ENCODE measurements at places on chromosomes 3 and 15. TPM values are rescaled to one million over a fixed set of nuclear protein-coding genes. Genes with fewer than 3 reads are reported as not detected.
A peak's percentile ranks its signal among the peaks of the same experiment; 100 is the strongest.

The BFSP2 gene
- not detected for polyA plus RNA-seq

The SLC28A1 gene
- 27.8 TPM for polyA plus RNA-seq

The PLA1A gene
- 5.0 TPM for polyA plus RNA-seq

The CHRFAM7A gene
- 1.1 TPM for polyA plus RNA-seq

The BOC gene
- polyA plus RNA-seq = 1.9 TPM

The FYCO1 gene
- 21.1 TPM for polyA plus RNA-seq

The BCHE gene
- polyA plus RNA-seq = 3.0 TPM

DNA sequence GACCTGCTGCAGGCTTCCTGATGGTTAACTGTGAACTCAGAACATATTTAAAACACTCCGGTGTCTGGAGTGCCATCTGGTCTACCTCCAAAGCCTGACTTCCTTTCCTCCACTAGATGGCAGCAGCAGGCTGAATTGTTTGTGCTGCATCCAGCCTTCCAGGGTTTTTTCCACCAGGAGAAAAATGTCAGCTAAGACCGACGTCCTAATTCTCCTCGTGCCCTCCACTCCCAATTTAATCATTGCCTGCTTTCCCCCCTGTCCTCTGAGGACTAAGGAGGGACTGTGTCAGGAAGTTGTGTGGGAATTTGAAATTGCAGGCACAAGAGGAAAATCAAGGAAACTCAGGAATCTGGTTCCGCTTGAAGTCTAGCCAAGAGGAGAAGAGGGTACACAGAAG lies 165.2 kb upstream of the UMPS start:
- peaks cover 2% of the 10 kb centered on the region for H3K4me1 ChIP-seq
- no peaks in the 10 kb centered on the region for H3K27me3 ChIP-seq
- H3K4me3 ChIP-seq = no peak overlapping the region
- peak; percentile 89 for DNase-seq

DNA sequence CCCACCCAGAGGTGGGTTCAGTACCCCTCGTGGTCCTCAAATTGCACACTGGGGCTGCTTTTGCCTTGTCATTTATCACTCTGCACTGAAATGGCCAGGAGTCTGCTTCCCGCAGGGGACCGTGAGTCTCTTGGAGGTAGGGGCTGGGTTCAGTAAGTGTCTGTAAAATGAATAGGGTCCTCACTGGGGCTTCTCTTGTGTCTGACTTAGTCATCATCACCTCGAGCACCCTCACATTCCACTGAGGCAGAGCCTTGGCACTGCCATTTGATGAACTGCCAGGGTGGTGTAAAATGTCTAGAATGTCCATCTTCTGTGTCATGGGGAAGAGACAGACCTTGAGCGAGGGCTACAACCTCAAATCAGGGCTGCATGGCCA lies 61.0 kb upstream of the RYK start:
- no peak overlapping the region for H3K4me3 ChIP-seq
- no peaks in the 10 kb centered on the region for H3K27me3 ChIP-seq
- peaks cover 7% of the 10 kb centered on the region for H3K4me1 ChIP-seq
- H3K36me3 ChIP-seq = no peaks in the 10 kb centered on the region

- DNase-seq = no peak
- H3K36me3 ChIP-seq = no peaks in the 10 kb centered on the region
These were observed 100.2 kb downstream of the TMCC1 start for GRCh38 chr3:129793319-129793718.

DNA sequence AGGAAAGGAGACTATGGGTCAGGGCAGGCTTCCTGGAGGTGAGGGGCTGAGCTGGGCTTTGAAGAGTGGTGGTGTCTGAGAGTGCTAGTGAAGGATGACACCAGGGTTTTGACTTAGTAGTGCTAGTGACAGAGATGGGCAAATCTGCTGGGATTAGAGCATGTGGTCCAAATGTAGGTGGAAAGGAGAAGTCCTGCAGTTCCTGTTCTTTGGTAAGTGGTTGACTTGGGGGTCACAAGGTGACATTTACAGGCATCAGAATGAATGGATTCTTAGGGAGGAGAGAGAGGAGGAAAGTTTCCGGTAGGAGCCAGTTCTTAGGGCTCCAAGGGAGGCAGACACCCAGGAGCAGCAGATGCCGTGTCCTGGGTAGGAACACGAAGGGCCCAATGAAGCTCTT lies 796 bp upstream of the DOCK3 start:
- no peaks in the 10 kb centered on the region for H3K36me3 ChIP-seq
- no peak for DNase-seq
- H3K27ac ChIP-seq = no peak overlapping the region

GRCh38 chr3:13762906-13763305 lies 117.0 kb downstream of the WNT7A start:
- H3K4me1 ChIP-seq = no peaks in the 10 kb centered on the region
- DNase-seq = no peak
- H3K27ac ChIP-seq = no peak overlapping the region
- H3K4me3 ChIP-seq = no peak overlapping the region
- H3K27me3 ChIP-seq = no peaks in the 10 kb centered on the region

DNA sequence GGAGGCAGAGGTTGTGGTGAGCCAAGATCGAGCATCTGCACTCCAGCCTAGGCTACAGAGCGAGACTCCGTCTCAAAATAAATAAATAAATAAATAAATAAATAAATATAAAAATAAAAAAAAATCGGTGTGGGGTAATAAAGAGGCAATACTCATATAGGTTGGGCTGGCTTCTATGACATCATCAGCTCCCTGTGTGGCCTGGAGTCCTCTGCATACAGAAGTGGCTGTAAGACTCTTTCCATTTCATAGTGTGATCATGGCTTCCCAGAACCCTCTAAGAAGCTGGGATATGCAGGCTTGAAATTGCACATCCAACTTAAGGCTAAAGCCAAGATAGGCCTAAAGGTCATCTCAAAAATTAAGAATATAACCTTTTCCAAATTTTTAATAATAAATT lies 101.6 kb downstream of the ZIC4 start:
- DNase-seq = no peak
- H3K4me1 ChIP-seq = no peaks in the 10 kb centered on the region
- no peaks in the 10 kb centered on the region for H3K36me3 ChIP-seq
- no peaks in the 10 kb centered on the region for H3K27me3 ChIP-seq

- no peaks in the 10 kb centered on the region for H3K4me1 ChIP-seq
- no peak overlapping the region for H3K4me3 ChIP-seq
- H3K27me3 ChIP-seq = no peaks in the 10 kb centered on the region
- peaks cover 3% of the 10 kb centered on the region for H3K36me3 ChIP-seq
These were observed 92.5 kb downstream of the ADAMTS9 start for GRCh38 chr3:64595253-64595694.

DNA sequence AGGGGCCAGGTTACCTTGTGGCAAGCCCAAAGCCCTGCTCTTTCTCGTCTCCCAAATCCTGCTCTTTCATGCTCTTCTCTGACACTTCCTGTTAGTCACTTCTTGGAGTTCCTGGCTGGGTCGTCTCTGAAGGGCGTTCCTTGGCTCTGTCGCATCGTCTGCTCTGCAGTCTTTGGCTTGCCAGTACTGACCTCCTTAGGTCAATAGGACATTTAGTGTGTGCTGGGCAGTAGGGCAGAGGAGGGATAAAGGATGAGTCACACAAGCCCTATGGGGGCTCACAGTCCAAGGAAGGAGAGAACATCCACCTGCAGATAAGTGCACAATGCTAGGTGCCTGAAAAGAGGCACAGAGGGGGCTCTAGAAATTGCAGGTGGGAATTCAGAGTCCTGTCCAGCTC lies 87.5 kb downstream of the FAM43A start:
- H3K4me1 ChIP-seq = peaks cover 14% of the 10 kb centered on the region
- H3K27me3 ChIP-seq = no peaks in the 10 kb centered on the region
- no peak overlapping the region for H3K4me3 ChIP-seq
- H3K36me3 ChIP-seq = no peaks in the 10 kb centered on the region
- H3K27ac ChIP-seq = no peak overlapping the region

GRCh38 chr3:33544126-33544525 lies 103.9 kb upstream of the UBP1 start:
- no peak for DNase-seq
- no peak overlapping the region for H3K27ac ChIP-seq
- no peaks in the 10 kb centered on the region for H3K4me1 ChIP-seq
- H3K36me3 ChIP-seq = peaks cover 16% of the 10 kb centered on the region

- no peak overlapping the region for H3K27ac ChIP-seq
- DNase-seq = no peak
- no peaks in the 10 kb centered on the region for H3K36me3 ChIP-seq
These were observed 184.0 kb upstream of the CNTN6 start for GRCh38 chr3:908839-909238.

- DNase-seq = no peak
- no peaks in the 10 kb centered on the region for H3K4me1 ChIP-seq
- H3K4me3 ChIP-seq = no peak overlapping the region
- H3K36me3 ChIP-seq = peaks cover 4% of the 10 kb centered on the region
- H3K27ac ChIP-seq = no peak overlapping the region
These were observed 66.6 kb downstream of the ARIH1 start for GRCh38 chr15:72540606-72541237.

DNA sequence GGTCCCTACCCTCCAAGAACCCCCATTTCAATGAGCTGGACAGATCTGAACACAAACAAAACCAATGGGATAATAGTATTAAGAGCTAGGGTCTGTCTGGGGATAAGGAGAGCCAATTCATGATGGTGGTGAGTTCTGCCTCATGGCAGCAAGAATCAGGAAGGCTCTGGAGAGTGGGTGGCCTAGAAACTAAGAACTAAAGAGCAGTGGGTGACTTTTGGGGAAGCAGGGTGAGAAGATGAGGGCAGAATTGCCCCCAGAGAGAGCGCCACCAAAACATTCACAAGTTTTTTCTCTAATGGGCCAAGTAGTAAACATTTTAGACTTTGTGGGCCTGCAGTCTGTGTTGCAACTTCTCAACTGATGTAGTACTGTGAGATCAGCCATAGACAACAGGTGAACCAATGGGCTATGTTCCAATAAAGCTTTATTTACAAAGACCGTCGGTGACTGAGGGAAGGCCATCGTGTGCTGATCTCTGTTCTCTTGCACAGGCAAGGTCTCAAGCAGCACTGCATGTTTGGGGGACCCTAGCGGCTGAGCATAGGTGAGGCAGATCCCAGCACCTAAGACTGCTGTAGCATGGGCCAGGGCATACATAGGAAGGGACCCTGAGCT lies 225.5 kb upstream of the ST8SIA2 start:
- H3K4me3 ChIP-seq = no peak overlapping the region
- H3K36me3 ChIP-seq = peaks cover 3% of the 10 kb centered on the region
- DNase-seq = no peak
- peaks cover 8% of the 10 kb centered on the region for H3K4me1 ChIP-seq
- H3K27ac ChIP-seq = no peak overlapping the region

GRCh38 chr3:152402695-152403451 lies 134.1 kb downstream of the MBNL1 start:
- H3K4me3 ChIP-seq = no peak overlapping the region
- H3K4me1 ChIP-seq = peaks cover 11% of the 10 kb centered on the region
- H3K27me3 ChIP-seq = no peaks in the 10 kb centered on the region

DNA sequence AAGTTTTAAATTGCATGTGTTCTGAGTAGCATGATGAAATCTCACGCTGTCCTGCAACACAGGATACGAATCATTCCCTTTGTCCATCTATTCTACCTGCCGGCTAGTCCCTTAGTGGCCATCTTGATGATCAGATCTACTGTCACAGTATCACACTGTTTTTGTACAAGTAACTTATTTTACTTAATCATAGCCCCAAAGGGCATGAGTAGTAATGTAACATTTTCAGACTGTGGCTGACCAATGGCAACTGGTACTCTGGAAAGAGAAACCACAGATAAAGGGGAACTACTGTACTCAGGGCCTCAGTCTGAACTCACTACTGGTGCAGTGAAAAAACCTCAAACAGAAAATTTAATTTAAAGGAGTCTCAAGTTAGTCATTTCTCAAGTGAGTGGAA lies 127.3 kb upstream of the MRPL3 start:
- DNase-seq = no peak
- H3K27me3 ChIP-seq = no peaks in the 10 kb centered on the region
- H3K36me3 ChIP-seq = no peaks in the 10 kb centered on the region
- H3K4me1 ChIP-seq = no peaks in the 10 kb centered on the region
- H3K27ac ChIP-seq = no peak overlapping the region

- no peak overlapping the region for H3K4me3 ChIP-seq
- DNase-seq = no peak
- H3K4me1 ChIP-seq = peaks cover 2% of the 10 kb centered on the region
- H3K27ac ChIP-seq = no peak overlapping the region
These were observed 61.8 kb downstream of the CYP11A1 start for GRCh38 chr15:74305687-74306086.

DNA sequence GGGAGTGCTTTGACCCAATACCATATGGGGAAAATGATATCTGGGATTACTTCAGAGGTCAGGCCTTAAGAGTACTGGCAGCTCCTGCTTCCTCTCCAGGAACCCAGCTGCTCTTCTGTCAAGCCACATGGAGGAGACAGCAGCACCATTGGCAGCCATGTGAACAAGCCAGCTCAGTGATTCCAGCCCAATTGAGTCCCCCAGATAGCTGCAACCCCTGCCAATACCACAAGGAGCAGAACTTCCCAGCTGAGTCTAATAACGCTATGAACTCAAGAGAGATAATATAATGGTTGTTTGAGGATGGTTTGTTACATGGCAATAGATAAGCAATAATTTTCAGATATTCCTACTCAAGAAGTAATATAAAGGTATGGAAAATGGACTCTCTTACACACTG lies 126.8 kb upstream of the CPNE4 start:
- no peak overlapping the region for H3K27ac ChIP-seq
- DNase-seq = no peak
- H3K36me3 ChIP-seq = no peaks in the 10 kb centered on the region
- H3K27me3 ChIP-seq = no peaks in the 10 kb centered on the region
- H3K4me1 ChIP-seq = no peaks in the 10 kb centered on the region

All from small intestine (tissue), 16 donors.